Activated CD8-positive, alpha-beta memory T cell treated with anti-CD3 and anti-CD28 coated beads for 4 hours (primary cell): ENCODE measurements at places on chromosomes 2 and 18.

DNA sequence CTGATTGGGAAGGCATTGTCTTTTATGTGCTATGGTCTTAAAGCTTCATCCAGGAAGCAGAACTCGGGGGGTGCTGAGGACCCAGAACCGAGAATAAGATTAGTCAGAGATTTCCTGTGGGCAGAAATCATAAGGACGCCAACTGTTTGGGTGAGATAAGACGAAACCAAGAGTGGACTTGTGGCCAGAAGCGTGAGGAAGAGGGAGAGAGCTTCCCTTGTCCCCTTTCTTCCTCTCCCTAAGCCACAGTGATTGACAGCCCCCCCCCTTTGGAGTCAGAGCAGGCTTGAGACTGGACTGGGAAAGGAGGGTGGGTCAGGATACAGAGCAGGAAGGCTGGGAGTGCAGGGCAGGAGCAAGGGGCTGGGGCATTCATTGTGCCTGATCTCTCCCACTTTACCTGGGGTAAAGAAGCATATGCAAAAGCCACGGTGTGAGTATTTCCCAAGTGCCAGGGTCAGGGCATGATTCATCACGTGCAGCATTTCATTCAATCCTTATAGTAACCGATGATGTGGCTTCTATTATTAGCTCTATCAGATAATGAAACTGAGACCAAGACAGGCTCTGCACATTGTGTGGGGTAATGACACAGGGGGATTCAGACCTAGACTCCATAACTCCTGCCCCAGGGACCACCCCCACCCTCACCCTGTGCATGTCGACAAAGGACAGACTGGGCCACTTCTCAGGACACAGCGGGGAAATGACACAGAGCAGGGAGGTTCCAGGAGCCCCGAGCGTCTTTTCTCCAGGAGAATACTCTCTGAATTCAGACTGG, 3.0 kb upstream of the IL1RN start:
- no peak for DNase-seq

- no peak for DNase-seq
Observed at GRCh38 chr18:25042641-25043051, 309.3 kb downstream of the ZNF521 start.

GRCh38 chr2:179044500-179044899, 5.4 kb downstream of the CCDC141 start:
- no peak for DNase-seq

- no peak for DNase-seq
Observed at GRCh38 chr18:56508370-56509036, 129.9 kb downstream of the TXNL1 start.
